Fibroblast of skin of right biceps (primary cell): ENCODE measurements at places on chromosomes 5 and 9.

DNA sequence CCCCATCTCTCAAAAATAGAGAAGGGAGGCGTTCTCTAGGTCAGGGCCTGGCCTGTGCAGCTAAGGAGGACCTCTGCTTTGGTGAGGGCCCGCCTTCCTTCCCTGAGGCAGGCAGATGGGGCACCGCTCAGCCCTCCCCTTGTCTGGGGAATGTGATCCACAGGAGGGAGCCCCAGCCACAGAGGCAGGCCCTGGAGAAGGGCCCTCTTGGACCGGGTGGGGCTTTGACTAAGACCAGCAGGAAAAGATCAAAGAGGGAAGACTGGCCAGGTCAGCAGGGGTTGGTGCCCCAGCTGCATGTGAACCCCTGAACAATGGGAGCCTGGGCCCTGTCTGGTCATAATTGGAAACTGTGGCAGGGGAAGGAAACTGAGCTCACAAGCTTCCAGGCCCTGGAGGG is 21.9 kb downstream of the PTPA start:
- DNase-seq = no peak

DNA sequence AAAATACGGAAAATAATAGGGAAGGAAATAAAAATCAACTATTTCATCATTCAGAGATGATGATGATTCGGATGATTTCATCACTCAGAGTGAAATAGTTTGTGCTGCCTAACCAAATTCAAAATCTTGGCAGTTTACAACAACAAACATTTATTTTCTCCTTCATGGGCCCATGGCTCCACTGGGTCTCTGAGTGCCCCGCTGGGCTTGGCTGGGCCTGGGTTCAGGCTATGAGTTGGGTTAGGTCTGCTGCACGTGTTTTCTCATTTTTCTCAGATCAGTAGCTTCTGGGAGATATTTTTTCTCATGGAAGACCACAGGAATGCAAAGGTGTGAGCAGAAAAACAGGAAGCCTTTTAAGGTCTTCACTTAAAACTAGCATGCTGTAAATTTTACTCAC is 24.0 kb upstream of the F2RL1 start:
- DNase-seq = peak; percentile 48

DNA sequence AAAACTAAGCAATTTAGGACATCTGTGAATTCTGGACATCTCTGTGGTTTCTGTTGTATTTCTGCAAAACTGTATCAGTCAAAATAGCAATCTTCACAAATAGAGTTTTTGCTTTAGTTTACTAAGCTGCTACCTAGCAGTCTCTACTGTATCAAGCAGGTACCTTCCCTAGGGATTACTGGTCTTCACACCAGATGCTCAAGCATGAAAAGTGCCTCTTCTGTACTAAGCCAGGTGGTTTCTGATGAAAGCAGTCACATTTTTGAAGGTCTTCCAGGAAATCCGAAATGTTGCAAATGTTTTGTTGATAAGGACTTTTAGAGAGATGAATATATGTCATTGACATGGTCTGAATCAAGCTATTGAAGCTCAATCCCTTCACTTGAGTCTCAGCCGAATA is 540.0 kb downstream of the KCTD16 start:
- DNase-seq = no peak

DNA sequence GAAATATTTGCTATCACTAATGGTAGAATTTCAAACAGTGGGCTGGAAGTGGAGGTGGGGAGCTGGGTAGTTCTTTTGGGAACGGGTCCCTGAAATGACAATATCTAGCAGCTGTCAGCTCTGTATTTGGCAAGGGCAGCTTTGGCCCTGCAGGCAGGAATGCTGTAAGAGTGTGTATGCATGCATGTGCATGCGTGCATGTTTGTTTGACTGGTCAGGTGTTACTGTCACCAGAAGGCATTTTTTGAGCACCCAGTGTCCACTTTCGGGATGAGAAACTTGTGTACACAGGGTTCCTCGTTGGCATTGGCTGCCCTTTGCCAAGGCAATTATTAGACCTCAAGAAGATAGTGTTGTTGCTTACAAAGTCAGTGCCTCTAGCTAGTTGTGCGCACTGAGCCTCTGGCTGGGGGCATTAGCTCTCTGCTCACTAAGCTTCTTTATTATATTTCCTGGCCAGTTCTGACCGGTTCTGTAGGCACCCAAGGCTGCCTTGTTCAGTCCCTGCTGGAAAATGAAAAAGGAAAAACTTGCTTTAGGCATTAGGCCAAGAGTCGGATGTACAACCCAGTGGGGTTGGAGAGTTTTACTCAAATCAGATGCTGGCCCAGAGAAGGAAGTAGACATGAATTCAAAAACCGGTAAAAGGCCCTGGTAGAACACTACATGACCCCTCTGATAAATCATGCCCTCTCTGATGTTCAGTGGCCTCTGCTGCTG is 2.0 kb downstream of the CYFIP2 start:
- no peak for DNase-seq

GRCh38 chr5:68253624-68254585 is 38.3 kb downstream of the PIK3R1 start:
- DNase-seq = peak; percentile 48

DNA sequence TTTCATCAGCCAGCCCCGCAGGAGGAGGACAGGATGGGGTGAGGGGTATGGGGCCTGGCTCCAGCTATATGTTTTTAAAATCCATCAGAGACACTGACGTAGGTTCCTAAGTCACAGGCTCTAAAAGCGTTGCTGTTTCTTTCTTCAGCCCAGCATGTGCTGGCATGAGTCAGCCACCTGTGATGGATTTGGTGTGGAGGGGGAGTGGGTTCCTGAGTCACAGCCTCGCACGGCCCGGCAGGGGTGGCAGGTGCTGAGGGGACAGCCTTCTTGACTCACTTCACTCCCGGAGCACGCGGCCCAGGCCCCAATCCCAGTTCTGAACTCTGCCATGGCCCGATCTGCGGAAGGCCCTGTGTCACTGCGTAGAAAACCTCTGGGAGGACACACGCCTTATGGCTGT is 38.8 kb upstream of the RPL26L1 start:
- peak; percentile 97 for DNase-seq

- no peak for DNase-seq
Measured at GRCh38 chr9:112484607-112485006, 2.0 kb upstream of the KIAA1958 start.

DNA sequence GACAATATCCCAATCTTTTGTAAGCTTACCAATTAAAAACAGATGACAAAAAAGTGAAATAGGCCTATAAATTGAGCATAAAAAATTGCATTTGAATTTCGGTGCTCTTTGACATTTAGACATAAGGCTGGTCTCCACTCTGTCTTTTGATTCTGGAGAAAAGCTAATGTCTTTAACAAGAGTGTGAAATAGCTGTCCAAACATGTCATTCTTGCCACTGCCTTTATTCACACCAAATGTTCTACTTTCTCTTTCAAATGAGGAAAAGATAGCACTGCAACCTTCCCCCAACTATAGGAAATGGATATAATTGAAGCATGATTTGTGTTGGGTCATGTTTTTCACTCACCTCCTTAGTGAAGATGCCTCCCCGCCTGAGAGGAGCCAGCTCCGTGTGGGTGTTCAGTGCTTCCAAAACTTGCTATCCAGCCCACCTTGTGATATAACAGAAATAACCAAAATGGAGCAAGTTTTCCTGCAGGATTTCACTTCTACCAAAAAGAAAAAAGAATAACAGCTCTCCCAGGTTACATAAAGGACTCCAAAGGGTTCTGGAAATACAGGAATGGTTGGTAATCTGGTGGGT is 55.2 kb upstream of the STK32A start:
- no peak for DNase-seq

GRCh38 chr9:136381311-136381710 is 7.8 kb upstream of the CARD9 start:
- no peak for DNase-seq
